Neural progenitor cell (in vitro differentiated cells): ENCODE measurements at places on chromosomes 1 and 21. TPM values are rescaled to one million over a fixed set of nuclear protein-coding genes. Genes with fewer than 3 reads are reported as not detected.

Gene NBPF15
- 14.6 and 19.5 TPM in 2 replicates for total RNA-seq

Gene ST6GALNAC3
- 13.4 and 23.6 TPM in 2 replicates for total RNA-seq

Gene CRB1
- total RNA-seq, result 2.3 and 2.6 TPM in 2 replicates

Gene TFB2M
- total RNA-seq, result 16.4 and 21.1 TPM in 2 replicates

Gene FCRL5
- total RNA-seq, result not detected in 2 replicates

DNA sequence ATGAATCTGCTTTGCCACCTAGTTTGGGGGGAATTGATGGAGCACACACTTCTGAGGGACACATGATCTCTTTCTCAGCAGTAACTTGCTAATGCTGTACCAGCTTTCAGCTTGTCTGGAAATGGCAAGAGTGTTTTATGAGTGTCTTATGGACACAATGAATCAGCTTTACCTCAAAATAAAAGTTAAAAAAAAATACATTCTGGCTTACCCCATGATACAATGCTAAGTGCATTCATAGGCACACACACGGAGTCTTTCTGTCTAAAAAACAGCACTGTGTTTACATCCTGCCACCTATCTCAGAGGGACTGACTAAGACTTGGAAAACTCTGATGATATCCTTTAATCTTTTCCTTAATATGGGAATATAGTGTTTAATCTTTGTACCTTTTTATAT is 455.5 kb upstream of the ADAMTS5 start:
- no peak for DNase-seq

DNA sequence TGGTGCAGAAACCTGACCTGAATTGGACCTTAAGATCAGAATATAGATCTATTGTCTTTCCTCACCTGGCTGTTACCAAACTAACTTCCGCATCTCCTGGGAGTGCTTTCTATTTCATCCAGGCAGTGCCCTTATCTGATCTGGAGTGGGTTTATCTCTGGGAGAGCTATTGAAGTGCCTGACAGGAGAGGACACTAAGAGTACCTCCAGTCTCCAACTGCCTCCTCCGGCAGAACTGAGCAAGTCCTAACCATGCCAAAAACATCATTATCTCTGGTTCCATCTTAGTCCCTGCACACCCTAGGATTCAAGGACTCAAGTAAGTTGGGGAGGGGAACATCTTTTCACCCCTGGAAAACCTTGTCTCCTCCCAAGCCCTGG is 12.4 kb upstream of the KCNJ15 start:
- no peak for DNase-seq

DNA sequence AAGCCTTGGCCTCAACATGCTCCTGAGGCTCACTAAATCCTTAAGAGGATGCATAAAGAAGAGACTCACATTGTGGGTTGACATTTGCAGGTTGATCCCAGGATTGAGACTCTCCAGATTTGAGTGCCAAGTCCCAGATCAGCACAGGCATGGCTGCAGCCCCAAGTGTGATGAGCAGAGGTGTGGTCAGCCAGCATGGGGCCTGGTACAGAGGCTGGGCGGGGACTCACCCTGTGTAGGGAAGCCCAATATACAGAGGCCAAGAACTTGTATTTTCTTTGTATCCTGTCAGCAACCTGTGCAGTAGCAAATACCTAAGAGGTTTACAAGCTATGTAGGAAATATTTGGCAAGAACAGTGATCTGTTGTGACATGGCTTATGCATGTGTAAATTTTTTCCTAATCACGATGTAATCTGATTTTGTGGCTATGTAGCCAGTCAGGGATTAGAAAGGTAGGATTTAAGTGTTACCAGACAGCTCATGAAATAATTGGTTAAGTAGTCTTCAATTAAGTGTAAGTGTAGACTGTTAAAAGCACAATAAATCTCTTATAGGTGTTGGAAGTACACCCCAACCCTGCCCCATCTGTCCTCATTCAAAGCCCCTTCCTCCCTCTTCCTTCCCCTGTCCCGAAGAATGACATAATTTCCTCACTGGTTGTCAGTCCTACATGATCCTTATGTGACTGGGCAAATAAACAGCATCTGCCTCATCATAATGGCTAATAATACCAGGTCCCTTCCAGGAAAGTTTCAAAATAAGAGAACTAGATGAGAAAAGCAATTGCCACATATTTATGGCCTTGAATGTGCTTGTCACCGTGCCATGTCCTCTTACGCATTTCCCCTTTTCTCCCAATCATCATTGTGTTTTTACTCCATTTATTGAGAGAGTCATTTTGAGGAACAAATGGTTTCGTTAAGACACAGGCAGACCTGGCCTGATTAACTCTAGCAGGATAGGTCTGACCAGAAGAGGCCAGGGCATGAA is 120.9 kb downstream of the HLX start:
- no peak for DNase-seq

GRCh38 chr1:77370161-77370560 is 88.3 kb downstream of the AK5 start:
- no peak for DNase-seq

DNA sequence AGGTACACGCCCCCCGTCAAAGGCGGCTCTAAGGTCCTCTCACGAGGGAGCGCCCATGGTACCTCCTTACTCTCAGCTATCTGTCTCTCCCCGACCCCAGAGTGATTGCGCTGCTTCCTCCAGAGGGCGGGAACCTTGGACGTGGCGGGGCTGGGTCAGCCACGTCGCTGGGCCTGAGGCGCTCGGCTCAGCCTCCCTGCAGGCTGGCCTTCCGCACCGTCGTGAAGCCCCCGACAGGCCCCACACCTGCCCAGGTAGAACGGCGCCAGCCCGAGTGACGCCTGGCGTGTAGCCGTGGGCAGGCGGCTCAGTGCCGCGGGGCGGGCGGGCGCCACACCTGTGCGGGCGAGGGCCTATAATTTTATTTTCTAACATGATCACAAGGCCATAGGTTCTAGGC is 122.2 kb upstream of the BEND5 start:
- DNase-seq, result no peak

- DNase-seq, result no peak
Measured at GRCh38 chr1:46790446-46791101, 8.3 kb upstream of the CYP4B1 start.

GRCh38 chr1:58067082-58067481 is 479.4 kb downstream of the OMA1 start:
- peak; percentile 12 for DNase-seq

DNA sequence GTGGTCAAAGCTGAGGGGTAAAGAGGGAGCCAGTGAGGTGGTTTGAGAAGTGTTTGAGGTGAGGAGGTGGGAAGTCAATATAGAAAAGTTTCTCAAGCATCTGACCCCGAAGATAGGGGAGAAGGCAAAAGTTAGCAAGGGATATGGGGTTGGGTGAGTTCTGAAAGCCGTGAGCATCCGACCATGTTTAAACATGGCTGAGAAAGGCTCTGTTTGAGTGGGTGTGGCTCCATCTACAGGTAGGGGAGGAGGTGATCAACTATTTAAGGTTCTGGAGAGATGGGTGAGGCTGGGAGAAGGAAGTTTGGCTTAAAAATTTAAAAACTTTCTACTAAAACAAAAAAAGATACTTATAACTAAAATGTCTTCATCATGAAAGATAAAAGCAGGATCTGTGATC is 273.8 kb downstream of the KCNJ6 start:
- peak; percentile 78 for DNase-seq

DNA sequence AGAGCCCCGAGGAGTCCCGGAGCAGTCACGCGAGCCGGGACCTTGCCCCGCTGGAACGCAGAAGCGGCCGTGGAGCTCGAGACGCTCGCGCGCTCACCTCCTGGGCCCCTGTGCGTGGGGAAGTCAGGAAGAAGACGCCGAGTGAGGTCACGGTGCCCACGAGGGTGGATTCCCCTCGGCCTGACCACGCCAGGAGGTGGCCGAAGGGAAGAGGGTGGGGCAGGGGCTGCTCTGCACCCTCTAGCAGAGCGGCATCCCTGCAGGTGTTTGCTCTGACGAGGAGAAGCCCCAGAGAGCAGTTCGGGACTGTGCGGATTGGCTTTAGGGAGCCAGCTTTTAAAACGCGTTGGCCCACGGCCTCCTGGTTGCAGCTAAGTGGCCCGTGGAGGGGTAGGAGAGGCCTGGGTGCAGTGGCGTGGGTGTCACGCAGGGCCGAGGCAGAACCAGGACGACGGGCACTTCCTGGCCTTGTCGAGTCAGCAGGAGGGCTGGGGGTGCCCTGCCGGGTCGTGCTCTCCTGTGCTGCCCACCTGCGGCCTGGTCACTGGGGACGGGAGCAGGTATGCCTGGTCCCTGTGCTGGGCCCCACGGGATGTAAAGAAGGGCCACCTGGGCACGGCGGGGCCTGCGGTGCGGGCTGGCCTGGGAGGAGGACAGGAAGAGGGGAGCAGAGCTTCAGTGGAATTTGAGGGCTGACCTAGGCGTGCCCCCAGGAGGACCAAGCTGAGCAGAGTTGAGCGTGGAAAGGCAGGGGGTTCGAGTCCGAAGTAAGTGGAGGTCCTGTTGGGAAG is 1.0 kb downstream of the PDXK start:
- DNase-seq, result peak; percentile 36

- peak; percentile 88 for DNase-seq
Measured at GRCh38 chr1:110312188-110313121, 26.7 kb upstream of the RBM15 start.

DNA sequence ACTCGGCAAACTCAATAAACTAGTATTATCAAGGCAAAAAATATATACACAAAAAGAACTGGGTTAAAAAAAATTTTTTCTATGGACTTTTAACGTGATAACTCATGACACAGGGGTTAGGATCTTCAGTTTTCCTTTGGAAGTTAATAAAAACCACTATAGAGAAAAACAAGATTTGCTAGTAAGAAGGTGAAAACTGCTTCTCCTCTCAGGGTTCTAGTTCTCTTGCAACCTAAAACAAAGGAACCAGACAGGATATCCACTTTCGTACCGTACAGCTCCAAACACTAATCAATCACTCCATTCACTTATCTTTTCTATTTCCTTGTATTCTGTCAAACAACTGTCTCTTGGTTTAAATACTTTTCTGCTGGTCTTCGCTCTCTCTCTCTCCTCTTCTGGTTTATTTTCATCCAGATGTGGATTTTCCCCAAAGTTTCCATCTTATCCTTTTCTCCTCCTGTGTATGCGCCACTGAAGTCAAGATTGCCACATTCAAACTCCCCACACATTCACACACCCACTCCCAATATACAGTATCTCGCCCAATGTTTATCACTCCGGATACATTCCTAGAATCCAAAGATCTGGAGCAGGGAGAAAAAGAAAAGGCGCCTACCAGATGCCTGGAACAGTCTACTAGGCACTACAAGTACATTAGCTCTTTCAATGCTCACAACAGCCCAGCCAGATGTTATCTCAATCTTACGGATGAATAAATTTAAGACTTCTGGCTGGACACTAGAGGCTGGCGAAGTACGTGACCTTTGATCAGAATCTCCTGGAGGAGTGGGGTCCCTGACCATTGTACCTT is 775 bp upstream of the PRPF38B start:
- peak; percentile 50 for DNase-seq

- no peak for DNase-seq
Measured at GRCh38 chr21:44000360-44000759, 11.7 kb upstream of the TRAPPC10 start.

GRCh38 chr1:179137617-179138255 is 55.9 kb downstream of the TOR3A start:
- DNase-seq, result no peak

DNA sequence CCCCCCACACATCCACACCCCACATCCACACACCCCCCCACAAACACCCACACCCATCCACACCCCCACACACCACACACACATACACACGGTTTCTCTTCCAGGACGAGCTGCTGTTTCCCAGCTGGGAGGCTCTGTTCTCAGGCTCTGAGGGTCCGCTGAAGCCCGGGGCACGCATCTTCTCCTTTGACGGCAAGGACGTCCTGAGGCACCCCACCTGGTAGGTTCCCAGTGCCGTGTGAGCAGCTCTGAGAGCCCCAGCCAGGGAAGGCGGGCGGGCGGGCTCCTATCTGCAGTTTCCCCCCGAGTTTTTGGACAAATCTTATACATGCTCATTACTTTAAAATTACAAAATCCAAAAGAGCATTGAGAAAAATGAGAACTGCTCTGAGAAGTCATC is 31.2 kb downstream of the SLC19A1 start:
- no peak for DNase-seq

DNA sequence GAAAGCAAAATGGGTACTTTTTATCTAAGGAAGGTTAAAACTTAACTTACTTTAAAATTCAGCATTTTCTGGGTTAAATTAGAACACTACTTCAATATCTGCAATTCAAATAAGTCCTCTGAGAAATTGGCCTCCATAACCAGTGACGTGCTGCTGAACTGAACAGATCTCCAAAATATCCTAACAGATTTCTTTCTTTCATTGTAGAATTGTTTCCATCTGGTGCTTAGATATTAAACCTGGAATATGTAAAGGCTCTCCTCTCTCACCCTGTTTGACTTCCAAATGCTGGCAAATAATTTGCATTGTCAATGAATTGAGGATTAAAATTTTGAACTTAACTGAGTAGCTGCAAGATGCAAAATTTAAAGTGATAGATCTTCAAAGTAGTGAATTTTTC is 316.9 kb upstream of the CXADR start:
- DNase-seq, result no peak

DNA sequence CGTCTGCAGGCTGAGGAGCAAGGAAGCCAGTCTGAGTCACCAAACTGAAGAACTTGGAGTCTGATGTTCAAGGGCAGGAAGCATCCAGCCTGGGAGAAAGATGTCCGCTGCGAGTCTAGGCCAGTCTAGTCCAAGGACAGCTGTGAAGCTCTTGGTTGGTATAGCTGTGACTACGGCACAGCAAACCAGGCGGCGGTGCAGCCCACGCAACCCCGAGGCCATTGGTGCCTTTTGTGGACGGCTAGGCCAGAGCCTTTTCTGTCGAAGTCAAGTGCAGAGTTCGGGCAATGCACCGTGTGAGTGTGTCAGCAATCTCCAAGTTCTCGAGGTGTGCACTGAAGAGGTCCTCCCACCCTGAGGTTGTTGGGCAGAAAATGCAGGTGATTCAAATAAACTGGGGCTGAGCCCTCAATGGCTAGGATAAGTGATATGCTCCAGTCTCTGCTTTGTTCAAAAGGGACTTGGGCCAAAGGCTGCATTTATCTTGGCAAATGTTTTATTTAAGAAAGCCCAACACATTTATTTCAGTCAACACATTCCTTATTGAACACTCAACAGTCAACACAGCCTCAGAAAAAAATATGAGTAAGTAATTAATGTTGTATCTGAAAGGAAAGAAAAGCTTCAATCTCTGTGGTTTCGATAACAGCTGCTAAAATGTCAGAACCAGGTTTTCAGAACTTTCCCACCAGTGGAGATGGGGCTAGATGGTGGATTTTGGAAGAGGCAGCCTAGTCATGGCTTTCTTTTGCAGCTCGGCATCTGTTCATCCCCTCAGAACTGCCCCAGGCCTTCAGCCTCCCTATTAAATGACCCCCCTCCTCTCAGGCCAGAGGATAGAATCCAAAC is 78.1 kb upstream of the COX20 start:
- no peak for DNase-seq

GRCh38 chr1:27885621-27886352 is 13.4 kb downstream of the THEMIS2 start:
- DNase-seq, result no peak

DNA sequence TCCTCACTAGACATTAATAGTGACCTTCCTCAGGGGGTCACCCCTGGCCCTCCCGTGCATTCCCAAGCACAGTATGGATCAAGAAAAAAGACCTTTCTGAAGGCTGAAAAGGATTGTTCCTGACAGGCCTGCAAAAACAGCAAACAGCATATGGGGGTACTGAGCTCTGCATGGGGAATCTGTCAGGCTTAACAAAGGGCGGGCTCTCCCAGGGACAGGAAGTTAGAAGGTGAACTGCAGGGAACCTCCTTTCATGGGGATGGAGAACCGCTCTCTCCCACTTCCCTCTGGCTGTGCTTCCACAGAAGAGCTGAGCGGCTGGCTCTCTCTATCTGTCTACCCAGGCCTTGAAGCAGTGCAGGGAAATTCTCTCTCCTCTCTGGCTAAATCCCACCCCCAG is 91.7 kb downstream of the DTL start:
- DNase-seq, result peak; percentile 50

- DNase-seq, result peak; percentile 5
Measured at GRCh38 chr1:236795757-236796667, 920 bp downstream of the MTR start.
